ENCODE measurements at places on chromosomes 7 and 10.
A peak's percentile ranks its signal among the peaks of the same experiment; 100 is the strongest.

GRCh38 chr7:98869597-98870120, at the start of gene TMEM130:
Gene TMEM130 (minus strand): TSS chr7:98870014. CDS start chr7:98869861, 153 bp downstream.
- peak; percentile 5 for DNase-seq

DNA sequence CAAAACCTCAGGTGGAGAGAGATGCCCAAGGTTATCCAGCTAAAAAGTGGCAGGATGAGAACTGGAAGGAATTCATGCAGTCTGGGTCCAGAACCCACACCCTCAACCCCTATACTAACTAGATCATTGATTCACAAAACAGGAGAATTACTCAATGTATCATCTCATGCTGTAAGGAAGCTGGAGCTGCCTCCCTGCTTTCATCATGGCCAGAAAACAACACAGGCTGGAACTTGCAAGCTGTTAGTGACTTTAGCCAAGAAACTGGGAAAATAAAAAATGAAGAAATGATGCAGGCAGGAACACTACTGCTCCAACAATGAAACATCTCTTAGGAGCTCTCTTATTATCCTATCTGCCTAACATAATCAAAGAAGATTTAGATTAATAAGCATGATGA, 619.8 kb upstream of the CELF2 start:
- no peak for DNase-seq

DNA sequence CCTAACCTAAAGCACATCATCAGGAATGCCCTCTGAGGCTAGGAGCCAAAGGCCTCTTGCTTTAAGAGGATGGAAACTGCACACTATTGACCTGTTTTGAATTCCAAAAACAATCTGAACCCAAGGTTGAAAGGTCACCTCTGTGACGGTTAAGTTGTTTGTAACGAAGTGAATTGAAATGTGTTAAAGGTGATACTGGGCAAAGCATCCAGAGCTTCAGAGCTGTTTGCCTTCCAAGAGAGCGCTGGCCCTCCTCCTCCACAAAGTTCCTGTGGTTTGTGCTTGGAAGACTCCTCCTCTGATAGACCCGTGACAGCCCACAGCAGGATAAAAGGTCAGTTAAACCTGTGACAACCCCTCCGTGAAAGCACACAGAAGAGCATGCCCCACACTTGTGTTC, 133.7 kb upstream of the CTTNBP2 start:
- DNase-seq, result no peak

DNA sequence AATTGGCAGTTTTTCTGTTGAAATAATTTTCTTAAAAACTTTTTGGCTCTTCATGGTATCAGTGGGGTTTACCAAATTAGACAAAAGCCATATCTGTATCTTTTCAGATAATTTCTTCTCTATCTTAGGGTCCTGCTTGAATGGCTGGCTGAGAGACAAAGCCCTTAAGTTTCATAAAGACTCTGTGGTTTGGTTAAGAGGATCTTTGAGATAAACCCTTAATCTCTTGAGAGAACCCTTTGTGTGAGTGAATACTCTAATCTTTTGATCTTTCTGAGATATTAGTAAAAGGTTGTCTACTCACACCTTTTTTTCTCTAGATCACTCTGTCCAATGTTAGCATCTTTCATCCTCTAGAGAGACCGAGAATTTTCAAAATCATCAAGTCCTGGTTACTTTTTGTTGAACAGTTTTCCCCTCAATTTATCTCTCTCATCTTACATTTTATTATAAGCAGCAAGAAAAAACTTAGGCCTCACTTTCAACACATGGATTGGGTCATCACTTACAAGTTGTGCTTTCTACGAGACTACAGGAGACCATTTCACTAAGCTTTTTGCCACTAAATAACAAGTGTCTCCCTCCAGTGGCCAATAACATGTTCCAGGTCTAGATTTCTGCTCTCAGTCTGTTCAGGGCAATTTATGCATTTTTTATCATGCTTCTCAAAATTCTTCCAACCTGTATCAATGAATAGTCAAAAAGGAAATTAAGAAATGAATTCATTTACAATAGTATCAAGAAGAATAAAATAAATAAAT, 28.4 kb downstream of the DNAJC9 start:
- no peak for DNase-seq

DNA sequence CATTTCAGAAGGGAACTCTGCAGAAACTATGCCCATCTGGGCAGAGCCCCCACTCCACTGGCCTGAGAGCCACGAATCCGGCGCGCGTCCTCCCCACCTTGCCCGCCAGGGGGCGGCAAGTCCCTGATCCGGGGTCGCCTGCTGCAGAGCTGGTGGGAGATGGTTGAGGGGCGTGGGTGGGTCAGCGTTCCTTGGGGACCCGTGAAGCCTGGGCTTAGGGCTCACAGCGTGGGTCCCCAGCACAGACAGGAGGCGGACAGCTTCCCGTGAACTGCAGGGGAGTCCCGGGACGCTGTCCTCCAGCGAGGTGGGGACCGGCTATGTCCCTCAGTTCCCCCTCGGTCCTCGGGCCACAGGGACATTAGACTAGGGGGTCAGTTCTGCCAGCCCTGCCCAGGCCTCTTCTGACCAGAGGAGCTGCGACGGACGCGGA, 585 bp upstream of the POP7 start:
- DNase-seq, result peak; percentile 67

DNA sequence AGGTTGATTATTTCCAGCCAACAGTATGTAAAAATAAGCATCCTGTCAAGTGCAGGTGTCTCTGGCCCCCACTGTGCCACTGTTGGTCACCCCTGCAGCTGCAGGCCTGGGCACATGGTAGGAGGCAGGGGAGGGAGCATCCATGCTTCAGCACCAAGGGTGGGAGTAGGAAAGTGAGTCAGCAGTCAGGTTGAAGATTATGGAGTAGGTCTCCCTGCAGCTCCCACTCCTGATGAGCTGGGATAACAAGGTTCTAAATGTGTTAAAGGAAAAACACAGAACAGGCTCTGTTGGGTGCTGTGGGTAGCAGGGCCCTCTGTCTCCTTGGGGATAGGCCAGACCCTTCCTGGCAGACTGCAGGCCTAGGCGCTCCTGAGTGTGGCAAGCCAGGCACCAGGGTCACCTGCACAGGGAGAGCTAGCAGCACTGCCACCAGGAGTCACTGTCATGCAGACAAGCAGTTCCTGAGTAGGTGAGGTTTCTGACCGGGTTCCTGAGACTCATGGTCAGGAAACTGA, 59.3 kb downstream of the NUDCD3 start:
- no peak for DNase-seq

All from stimulated activated CD4-positive, alpha-beta T cell treated with anti-CD3 and anti-CD28 coated beads, Interleukin-4, amount 100 ng/mL, for 4 hours (primary cell).